Endodermal cell (in vitro differentiated cells): ENCODE measurements at places on chromosomes 7 and 10. TPM values are rescaled to one million over a fixed set of nuclear protein-coding genes. Genes with fewer than 3 reads are reported as not detected.
A peak's percentile ranks its signal among the peaks of the same experiment; 100 is the strongest.

Gene GALNT17
- total RNA-seq, result 60.4 to 108 TPM (median 63.4 TPM) in 3 replicates

Gene ING3
- total RNA-seq, result 10.4 to 13.9 TPM (median 12.6 TPM) in 3 replicates

DNA sequence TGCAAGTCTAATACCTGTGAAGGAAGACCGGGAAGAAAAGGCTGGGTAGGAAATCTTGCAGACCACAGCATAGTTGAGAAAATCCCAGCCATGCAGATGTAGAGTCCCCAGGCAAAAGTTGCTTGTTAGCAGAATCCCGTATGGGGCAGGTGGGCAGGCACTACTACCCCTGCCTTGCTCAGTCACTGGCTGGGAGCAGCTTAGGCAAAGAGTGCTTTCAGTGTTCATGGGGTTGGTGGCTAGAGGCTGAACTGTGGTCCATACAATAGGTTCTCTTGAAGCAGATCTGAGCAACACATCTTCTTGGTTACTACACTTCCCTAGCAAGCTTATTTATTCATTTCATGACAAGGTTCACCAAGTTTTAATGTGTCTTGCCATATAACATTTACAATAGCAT is 92.6 kb downstream of the AHCYL2 start:
- H3K4me1 ChIP-seq, result no peaks in the 10 kb centered on the region
- no peaks in the 10 kb centered on the region for H3K27me3 ChIP-seq
- DNase-seq, result no peak
- no peaks in the 10 kb centered on the region for H3K36me3 ChIP-seq

DNA sequence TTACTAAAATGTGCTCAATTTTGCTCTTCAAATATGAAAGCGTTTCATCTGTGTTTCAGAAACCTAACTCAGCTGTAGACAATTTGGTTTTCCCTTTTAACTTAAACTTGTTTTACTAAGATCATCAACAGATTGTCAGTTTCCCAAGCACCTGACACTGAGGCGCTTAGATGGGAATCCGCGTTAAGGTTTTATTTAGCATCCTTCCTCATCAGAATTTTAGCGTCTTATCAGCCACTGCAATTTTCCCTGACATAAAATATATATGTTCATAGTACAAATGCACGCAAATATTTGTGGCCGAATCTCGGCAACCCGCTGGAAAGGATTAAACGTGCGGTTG is 1.2 kb downstream of the SGCE start:
- DNase-seq, result no peak
- peaks cover 11% of the 10 kb centered on the region for H3K27me3 ChIP-seq
- H3K36me3 ChIP-seq, result no peaks in the 10 kb centered on the region
- H3K4me1 ChIP-seq, result no peaks in the 10 kb centered on the region

- no peak overlapping the region for H3K27ac ChIP-seq
- peaks cover 79% of the 10 kb centered on the region for H3K36me3 ChIP-seq
- no peak for DNase-seq
- no peaks in the 10 kb centered on the region for H3K4me1 ChIP-seq
- peaks cover 32% of the 10 kb centered on the region for H3K27me3 ChIP-seq
- no peak overlapping the region for H3K4me3 ChIP-seq
Measured at GRCh38 chr10:118332236-118332635, 9.9 kb downstream of the FAM204A start.

- peaks cover 10% of the 10 kb centered on the region for H3K36me3 ChIP-seq
- no peaks in the 10 kb centered on the region for H3K27me3 ChIP-seq
- DNase-seq, result no peak
- no peak overlapping the region for H3K4me3 ChIP-seq
- H3K27ac ChIP-seq, result no peak overlapping the region
Measured at GRCh38 chr10:34633374-34633773, 181.7 kb downstream of the PARD3 start.

DNA sequence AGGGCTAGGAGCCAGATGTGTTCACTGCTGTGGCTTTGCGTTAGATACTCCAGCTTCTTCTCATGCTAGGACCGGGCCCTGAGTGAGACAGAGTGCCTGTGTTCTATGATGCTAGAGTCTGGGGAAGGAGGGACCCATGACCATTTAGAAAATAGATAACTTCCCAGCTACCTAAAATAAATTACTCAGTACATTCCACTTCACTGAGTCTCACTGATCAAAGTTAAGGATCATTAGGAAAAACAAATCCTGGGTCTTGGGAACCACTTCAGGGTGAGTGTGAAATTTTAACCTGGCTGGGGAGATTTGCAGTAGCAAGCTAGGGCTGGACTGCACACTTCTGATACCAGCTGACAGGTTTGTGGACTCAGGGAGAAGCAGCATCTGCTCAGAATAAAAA is 138.1 kb downstream of the EMX2 start:
- H3K27me3 ChIP-seq, result peaks cover 9% of the 10 kb centered on the region
- no peak overlapping the region for H3K27ac ChIP-seq
- H3K4me3 ChIP-seq, result no peak overlapping the region
- DNase-seq, result no peak
- H3K4me1 ChIP-seq, result no peaks in the 10 kb centered on the region
- H3K36me3 ChIP-seq, result no peaks in the 10 kb centered on the region

- H3K27me3 ChIP-seq, result no peaks in the 10 kb centered on the region
- H3K4me3 ChIP-seq, result no peak overlapping the region
Measured at GRCh38 chr10:11448190-11448544, 163.3 kb downstream of the USP6NL start.

DNA sequence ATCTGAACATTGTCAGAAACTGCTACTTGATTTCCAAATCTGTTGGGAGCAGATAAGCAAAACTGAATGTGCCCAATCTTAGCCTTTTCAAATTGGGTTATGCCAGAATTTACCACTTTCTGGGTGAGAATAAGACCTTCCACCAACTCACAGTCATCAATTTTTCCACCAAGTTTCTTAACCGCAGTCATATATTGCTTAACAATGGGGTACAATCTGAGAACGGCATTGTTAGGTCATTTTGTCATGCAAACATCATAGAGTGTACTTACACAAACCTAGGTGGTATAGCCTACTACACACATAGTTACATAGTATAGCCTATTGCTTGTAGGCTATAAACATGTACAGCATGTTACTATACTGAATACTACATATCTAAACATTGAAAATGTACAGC is 16.0 kb downstream of the MRPS33 start:
- no peak overlapping the region for H3K4me3 ChIP-seq
- DNase-seq, result no peak
- H3K4me1 ChIP-seq, result no peaks in the 10 kb centered on the region
- H3K36me3 ChIP-seq, result no peaks in the 10 kb centered on the region

DNA sequence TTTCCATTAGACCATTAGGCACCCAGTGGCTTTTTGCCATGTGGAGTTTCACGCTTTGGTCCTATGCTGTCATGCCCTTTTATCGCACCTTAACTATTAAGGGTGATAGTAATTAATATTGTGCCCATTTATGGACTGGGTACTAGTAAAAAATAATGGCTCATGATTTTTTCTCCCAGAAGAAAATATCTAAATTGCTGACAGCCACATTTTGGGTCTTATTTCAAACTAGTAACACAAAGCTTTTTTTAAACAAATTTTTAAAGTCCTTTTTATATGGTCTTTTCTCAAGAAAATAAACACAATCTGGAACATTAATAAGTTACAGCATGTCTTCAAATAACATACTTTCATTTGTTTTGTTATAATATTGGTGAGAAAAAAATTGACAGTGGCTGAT is 179.7 kb downstream of the ANKRD7 start:
- no peak overlapping the region for H3K27ac ChIP-seq
- no peaks in the 10 kb centered on the region for H3K27me3 ChIP-seq
- H3K4me1 ChIP-seq, result no peaks in the 10 kb centered on the region
- no peak overlapping the region for H3K4me3 ChIP-seq
- DNase-seq, result no peak

DNA sequence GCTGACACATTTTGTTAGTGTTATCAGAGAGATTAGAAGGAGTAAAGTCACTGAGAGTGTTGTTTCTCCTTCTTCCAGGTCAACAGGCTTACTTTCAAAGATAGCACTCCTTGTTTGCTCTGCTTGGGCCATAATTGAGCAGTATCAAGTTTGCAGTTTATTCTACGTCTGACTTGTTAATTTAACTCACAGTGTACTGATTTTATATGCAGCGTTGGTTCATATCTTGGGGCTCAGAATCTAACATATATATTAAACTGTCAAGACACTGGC is 430.2 kb downstream of the EXOC4 start:
- H3K27me3 ChIP-seq, result no peaks in the 10 kb centered on the region
- no peak for DNase-seq

GRCh38 chr7:107891636-107892366 is 818 bp downstream of the DLD start:
- H3K36me3 ChIP-seq, result peaks cover 35% of the 10 kb centered on the region
- no peak for DNase-seq
- peak overlapping the region; percentile 93 for H3K4me3 ChIP-seq
- no peaks in the 10 kb centered on the region for H3K27me3 ChIP-seq
- peak overlapping the region; percentile 74 for H3K27ac ChIP-seq

DNA sequence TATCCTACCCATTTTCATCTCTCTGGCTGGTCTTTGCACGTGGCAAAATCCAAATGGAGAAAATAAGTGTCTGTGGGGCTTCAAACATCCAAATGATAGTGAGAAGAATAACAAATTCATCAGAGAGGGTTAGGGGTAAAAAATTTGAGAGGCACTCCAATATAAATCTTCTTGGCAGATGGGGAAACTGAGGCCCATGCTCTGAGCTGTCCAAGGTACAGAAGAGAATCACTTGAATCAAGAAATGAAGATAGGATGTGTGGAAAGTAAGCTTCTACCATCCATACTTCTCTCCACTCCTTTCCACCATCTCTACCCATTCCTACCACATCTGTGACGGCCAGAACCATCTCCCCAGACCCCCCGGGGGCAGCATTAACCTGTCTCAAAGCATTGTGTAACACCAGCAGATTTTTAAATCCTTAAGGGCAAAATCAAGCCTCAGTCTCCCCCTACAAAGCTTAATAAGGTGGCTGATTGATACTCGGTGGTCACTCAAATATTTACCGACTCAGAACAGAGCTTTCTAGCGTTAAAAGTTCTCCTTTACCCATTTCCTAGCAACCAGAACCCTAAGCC is 818 bp downstream of the GOT1 start:
- peak; percentile 56 for DNase-seq
- no peak overlapping the region for H3K27ac ChIP-seq
- peaks cover 22% of the 10 kb centered on the region for H3K27me3 ChIP-seq
- H3K4me1 ChIP-seq, result peaks cover 7% of the 10 kb centered on the region

- H3K36me3 ChIP-seq, result no peaks in the 10 kb centered on the region
- H3K27ac ChIP-seq, result no peak overlapping the region
- H3K27me3 ChIP-seq, result no peaks in the 10 kb centered on the region
- no peak overlapping the region for H3K4me3 ChIP-seq
Measured at GRCh38 chr7:40723829-40724228, 589.0 kb downstream of the SUGCT start.
